Neural progenitor cell (in vitro differentiated cells): ENCODE measurements at places on chromosomes 4 and X.

DNA sequence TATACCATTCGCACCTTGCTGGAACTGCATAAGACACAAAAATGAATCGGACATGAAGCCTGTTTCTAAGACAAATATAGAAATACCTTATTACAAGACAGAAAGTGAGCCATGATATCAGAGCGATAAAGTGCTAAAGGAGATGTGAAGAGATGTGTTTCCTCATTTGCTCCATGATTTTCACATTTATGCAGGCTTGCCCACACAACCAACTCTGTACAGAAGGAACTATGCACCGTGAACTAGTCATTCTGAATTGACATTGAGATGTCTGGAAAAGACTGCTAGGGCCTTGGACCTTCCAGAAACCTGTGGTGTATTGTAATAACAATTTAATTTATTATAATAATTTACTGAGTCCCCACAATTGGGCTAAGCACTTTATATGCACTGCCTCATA is 38.6 kb upstream of the TXK start:
- no peak for DNase-seq

DNA sequence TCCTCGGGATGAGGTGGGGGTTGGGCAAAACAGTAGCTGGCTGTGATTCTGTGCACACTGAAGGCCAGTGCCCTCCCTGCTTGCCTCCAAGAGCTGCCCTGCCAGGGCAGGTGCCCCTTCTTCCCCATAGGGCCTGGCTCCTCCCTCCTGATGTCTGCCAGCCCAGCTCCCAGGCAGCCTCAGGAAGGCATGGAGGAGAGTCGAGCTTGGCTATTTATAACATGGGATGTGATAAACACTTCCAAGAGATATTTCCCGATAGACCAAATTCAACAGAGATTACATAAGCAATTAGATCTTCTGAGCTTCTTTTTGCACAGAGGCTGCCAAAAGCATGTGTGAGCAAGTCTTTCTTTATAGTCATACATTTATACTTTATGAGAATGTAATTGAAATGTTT is 45.3 kb upstream of the PJA1 start:
- no peak for DNase-seq

- DNase-seq = no peak
Measured at GRCh38 chr4:155038459-155038858, 170.0 kb upstream of the NPY2R start.

GRCh38 chrX:8731559-8732395 is at the start of gene ANOS1:
Gene ANOS1, minus strand, starts transcription at chrX:8732137. Its CDS starts 101 bp downstream, at chrX:8732036.
- DNase-seq = peak; percentile 88

GRCh38 chr4:71380788-71381187 is 42.0 kb downstream of the SLC4A4 start:
- DNase-seq = no peak

- DNase-seq = no peak
Measured at GRCh38 chr4:573122-573892, 2.8 kb downstream of the TMEM271 start.

- DNase-seq = no peak
Measured at GRCh38 chr4:142824368-142824767, 21.7 kb downstream of the INPP4B start.

DNA sequence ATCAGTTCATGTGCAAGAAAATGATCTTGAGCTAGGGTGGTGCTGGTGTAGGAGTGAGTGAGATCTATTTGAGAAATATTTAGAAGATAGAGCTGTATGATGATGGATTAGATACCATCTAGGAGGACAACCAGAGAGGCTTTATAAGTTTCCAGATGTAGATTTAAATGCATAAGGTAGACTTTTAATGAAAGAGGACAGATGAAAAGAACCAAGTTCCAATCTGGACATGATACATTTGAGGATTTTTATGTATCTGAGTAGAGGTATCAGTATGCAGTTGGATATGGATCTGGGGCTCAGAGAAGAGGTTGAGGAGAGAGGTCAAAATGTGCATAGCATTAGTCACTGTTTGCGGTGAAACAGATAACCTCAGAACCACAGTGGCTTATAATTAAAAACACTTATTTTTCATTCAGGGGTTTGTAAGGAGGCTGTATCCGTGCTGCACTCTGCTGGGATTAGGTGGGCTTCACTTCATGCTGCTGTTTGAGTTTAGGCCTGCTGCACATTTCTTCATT is 348.7 kb downstream of the BMPR1B start:
- no peak for DNase-seq

GRCh38 chr4:80006935-80007744 is 65.9 kb downstream of the ANTXR2 start:
- no peak for DNase-seq

DNA sequence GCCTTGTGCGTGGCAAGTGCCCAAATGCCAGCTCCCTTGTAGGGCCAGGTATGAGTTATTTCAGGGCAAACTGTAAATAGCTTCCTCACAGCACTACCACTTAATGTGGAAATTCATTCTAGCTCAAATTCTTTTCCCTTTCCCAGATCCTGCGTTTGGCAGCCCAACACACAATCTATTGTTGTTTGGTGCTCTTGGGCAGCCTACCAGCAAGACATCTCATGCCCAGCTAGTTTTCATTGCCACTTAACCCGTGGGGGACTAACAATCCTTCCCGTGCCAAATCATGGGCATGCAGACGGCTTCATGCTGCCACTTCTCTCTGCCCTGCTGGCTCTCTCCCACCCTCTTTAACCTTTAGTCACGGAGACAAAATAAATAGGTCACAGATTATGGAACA is 454.2 kb downstream of the GRIA2 start:
- no peak for DNase-seq

DNA sequence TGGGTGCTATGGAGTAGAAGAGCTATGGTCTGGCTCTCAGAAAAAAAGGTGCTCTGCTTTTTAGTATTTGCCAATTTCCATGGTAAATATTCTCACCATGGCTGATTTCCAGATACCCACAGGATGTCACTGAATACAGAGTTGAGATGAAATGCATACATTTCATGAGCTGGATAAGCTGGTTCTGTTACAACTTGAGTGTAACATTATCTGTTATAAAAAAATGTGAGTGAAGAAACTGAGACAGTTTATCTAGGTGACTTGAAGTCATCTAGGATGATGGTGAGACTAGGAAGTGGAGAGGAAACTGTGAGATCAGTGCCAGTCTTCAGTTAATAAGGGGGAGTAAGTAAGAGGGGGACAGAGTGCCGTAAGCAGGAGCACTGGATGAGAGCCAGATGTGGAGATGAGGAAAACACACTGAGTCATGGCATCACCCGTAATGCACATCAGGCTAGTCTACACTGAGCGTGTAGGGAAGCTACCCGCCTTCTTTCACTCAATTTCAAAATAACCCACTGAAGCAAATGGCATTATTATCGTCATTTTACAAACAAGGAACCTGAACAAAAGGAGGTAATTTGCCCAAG is 5.0 kb downstream of the HPSE start:
- no peak for DNase-seq

DNA sequence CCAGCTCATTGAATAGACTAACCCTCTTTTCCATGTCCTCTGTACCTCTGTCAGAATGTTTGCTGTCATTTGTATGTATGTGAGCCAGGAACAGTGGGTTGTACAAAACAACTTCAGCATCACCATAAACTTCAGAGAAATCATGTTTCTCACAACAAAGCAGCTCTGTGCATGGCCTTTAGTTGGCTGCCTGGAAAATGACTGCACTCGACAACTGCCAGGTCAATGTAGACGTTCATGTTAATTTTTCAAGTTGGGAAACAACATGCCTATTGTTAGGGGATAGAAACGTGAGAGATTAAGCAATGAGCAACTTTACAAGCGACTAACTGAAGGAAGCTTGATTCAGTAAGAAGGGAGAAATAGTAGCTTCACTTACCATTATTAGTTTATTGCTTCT is 17.9 kb upstream of the CXCL11 start:
- DNase-seq = no peak

DNA sequence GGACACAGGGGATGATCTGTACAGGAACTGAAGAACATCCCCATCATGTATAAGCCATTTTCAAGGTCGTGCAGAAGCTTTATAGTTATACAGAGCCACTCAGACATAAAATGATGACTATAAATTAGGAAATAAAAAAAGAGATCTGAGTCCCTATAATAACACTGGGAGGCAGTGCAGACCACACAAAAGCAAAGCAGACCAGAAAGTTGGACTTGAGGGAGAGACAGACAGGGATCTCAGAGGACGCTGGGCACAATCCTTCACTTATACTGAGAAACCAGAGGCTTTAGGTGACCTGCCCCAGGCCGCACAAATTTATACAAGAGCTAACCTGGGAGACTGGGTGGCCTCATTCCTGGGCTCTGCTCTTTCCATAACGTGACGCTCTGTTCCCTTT is 70.5 kb downstream of the HADH start:
- peak; percentile 32 for DNase-seq

DNA sequence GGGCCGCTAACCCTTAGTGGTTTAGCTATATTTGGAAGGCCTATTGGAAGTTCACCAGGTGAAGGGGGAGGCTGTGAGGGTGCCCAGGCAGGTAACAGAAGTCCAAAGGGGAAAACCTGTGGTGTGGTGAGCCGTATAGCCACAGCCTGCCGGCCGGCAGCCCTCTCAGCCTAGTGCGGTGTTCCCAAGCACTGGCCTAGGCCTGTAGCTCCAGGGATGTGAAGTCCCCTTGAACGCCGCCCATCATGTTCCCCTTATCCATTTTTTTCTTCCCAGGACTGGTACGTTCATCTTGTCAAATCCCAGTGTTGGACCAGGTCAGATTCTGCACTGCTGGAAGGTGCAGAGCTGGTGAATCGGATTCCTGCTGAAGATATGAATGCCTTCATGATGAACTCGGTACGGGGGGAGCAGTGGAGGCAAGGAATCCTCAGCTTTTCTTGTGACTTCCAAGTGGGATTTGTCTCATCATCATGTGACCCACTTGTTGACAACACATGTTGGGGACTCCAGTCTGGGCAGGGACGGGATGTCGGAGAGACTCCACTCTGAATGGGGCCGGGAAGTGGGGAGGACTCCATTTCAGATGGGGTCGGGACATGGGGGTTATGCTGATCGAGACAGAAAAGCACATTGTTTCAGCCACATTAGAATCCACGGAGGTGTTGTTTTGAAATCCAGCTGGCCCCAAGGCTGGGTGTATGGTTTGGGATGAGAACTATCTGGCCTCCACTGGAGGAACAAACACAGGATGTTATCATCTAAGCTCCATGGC is 39.2 kb upstream of the MSANTD1 start:
- DNase-seq = no peak
